Left hindlimb (tissue), 1 donor: ENCODE measurements at places on chromosomes 6 and 20.

GRCh38 chr20:64145458-64146300 lies 18.6 kb upstream of the MYT1 start:
- no peak for DNase-seq

- no peak for DNase-seq
These were observed 170.0 kb downstream of the HACE1 start for GRCh38 chr6:104689551-104690205.

GRCh38 chr6:147509891-147510290 lies 1.4 kb downstream of the SAMD5 start:
- DNase-seq: no peak

GRCh38 chr6:157382821-157383220 lies 1.8 kb downstream of the ZDHHC14 start:
- no peak for DNase-seq

- DNase-seq: no peak
These were observed 7.8 kb downstream of the NAA20 start for GRCh38 chr20:20024942-20025341.

DNA sequence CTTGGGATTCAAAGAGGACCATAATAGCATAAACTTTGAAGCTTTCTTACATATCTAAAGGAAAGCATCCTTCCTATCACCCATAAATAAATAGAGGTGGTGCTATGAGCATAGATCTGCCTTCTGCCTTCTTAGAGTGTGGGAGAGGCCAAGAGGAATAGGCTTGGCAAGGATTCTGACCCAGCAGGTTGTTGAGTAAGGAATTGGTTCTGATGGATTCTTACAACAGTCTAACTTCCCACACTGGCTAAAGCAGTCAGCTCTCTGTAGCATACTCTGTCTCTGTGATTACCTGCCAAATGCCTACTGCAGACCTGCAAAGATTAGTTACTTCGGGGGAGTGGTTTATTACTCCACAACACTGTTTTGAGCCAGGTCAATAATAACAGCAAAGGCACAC lies 198.0 kb upstream of the RAB32 start:
- no peak for DNase-seq

GRCh38 chr6:491233-491632 lies 99.7 kb downstream of the IRF4 start:
- no peak for DNase-seq

DNA sequence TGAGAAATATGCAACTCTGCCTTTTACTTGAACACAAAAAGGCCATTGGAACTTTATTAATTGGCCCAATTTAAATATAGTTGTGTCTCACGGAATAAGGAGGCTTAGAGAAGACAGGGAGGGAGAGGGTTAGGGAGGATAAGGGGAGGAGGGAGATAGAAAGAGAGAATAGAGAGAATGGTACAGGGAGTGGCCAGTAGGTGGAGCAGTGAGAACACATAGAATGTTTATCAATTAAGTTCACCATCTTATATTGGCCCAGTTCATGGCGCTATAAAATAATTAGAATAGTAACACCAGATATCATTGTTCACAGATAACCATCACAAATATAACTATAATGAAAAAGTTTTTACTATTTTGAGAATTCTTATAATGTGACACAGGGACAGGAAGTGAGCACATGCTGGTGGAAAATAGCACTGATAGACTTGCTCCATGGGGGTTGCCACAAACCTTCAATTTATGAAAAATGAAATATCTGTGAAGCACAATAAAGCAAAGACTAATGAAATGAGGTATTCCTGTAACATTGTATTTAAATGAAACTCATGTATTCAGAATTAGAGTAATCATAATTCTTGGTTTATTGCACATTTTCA lies 374.1 kb upstream of the MANEA start:
- no peak for DNase-seq

DNA sequence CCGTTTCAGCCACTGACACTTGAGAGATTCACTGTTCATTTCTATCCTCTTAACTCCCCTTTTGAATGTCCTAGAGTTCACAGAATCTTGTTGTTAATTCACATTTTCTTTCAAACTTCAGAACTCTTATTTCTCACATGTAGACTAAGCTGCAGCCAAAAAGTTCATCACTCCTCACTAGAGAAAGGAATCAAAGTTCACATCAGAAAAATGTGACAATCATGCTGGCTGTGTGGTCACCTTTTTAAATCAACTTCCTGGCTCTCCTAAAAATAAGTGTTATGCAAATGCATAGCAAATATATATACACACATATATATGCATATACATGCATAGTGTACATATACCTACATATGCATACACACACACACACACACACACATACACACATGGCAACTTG lies 123.0 kb downstream of the CBLN4 start:
- no peak for DNase-seq

DNA sequence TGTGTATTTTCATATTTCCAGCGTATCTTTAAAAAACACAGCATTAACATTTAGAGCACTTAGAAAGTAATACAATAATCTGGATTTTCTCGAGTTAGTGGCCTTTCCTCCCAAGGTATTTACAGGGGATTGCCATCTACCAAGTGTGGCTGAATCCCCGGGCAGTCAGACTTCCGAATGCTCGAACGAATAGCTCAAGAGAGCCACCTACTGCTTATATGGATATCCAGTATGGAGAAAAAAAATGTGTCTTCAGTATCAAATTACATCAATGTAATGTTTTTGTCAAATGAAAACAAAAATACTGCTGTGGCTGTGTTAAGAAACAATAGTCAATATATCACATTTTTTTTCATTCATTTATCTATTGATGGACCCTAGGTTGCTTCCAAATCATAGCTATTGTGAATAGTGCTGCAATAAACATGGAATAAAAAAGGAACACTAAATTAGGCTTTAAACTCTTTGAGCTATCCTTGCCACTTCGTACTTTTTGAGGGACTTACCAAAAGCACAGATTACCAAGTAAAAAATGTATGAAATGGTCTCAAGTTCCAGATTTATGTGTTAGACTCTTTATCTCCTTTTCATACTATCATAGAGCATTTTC lies 654.5 kb upstream of the PTCHD4 start:
- DNase-seq: peak; percentile 35

- DNase-seq: no peak
These were observed 526.8 kb downstream of the CD109 start for GRCh38 chr6:74222768-74223333.

- DNase-seq: no peak
These were observed 135.8 kb upstream of the CITED2 start for GRCh38 chr6:139510040-139510790.

DNA sequence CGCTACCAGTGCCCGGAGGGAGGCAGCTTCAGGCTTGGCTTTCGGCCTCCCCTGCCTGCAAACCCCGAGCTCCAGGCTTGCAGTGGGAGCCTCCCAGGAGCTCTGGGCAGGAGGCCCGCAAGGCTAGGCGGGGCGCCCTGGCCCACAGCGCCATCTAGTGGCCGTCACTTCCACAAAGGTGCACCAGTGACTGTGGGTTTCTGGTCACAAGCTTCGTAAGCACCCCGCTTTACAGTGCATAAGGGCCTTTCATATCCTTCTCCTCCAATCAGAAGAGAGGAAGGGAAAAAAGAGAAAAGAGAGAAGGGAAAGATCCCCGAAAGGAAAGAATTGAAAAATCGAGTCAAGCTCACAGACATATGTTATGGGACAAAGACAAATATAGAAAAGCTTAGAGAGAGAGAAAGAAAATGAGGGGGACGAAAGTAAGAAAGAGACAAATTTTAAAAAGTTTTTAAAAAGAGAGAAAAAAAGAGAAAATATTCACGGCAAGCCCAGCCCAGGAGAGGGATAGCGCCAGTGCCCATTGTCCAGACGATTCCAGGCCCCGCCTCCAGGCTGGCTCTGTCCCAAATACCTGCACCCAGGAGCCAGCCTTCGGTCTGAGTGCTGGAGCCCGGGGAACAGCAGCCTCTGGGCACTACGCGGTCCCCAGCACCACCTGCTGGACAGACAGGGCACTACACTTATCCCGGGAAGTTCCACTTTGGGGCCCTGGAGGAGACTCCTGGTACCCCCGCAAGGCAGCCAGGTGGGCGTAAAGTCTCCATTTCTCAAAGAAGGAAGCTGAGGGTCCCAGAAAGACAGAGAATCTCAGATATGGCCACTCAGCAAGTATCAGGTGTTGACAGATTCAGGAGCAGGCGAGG lies 207.1 kb downstream of the PREX1 start:
- peak; percentile 89 for DNase-seq

GRCh38 chr6:111524735-111525134 lies 41.7 kb upstream of the REV3L start:
- DNase-seq: no peak

DNA sequence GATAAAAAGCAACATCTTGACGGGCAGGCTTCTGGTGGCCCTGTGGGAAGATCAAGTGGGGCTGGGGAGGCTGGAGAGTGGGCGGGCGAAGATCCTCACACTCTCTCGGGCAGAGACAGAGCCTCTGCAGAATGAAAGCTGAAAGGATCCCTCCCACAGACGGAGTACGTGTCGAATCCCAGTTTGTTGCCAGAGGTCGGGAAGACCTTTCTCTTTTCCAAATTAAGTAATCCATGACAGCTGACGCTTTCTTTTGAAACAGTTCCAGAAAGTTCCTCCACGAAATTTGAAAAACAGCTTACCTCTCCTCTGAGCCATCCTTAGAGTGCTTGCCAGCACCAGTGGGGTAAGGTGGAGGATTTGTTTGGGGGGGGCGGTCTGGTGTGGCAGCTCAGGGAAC lies 155.6 kb upstream of the SMLR1 start:
- DNase-seq: peak; percentile 40

- peak; percentile 77 for DNase-seq
These were observed 2.8 kb downstream of the SOX4 start for GRCh38 chr6:21596145-21596948.
